ENCODE measurements at places on chromosomes 5 and 9.
A peak's percentile ranks its signal among the peaks of the same experiment; 100 is the strongest.

GRCh38 chr9:20693068-20693467 lies 9.0 kb downstream of the FOCAD start:
- DNase-seq = no peak

DNA sequence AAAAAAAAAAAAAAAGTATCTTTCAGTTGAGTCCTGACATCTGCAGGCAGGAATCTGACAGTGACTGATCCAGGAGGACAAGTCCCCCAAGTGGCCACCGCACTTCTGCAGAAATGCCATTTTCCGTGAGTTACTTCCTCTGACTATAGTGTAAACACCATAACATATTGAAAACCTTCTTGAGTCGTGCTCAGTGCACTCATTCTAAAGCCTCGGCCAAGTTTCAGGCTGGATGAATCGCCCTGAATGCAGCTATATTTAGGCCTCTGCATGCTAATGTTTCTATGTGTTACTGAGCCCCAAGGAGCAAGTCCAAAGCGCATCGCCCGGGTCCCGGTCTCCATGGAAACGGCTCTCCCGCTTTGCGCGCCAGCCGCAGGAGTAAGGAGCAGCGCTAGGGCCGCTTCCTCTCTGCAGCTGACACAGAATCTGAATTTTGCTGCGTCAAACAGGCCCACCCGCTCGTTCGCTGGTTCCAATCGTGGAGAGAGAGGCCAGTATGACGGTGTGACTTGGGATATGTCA lies 335.4 kb downstream of the MSX2 start:
- DNase-seq = peak; percentile 77

- DNase-seq = no peak
Measured at GRCh38 chr5:179734536-179735164, 2.0 kb downstream of the MAML1 start.

- no peak for DNase-seq
Measured at GRCh38 chr5:11251247-11251646, 490.2 kb upstream of the DAP start.

GRCh38 chr9:69079186-69079585 lies 43.6 kb downstream of the FXN start:
- no peak for DNase-seq

DNA sequence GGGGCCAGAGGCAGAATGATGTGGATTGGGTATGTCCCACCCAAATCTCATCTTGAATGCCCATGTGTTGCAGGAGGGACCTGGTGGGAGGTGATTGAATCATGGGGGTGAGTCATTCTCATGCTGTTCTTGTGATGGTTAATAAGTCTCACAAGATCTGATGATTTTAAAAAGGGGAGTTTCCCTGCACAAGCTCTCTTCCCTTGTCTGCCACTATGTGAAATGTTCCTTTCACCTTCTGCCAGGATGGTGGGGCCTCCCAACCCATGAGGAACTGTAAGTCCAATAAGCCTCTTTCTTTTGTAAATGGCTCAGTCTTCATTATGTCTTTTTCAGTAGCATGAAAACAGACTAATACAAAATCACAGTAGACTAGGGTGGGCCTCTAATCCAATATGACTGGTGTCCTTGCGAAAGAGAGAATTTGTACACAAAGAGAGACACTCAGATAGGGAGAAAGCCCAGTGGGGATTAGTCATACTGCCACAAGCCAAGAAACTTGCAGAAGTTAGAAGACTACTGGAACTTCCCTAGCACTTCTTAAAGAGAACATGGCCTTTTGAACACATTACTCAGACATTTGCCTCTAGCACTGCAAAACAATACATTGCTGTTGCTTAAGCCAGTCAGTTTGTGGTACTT lies 68.4 kb downstream of the ANXA1 start:
- DNase-seq = no peak

GRCh38 chr9:124720429-124721108 lies 50.5 kb downstream of the NR6A1 start:
- DNase-seq = no peak

DNA sequence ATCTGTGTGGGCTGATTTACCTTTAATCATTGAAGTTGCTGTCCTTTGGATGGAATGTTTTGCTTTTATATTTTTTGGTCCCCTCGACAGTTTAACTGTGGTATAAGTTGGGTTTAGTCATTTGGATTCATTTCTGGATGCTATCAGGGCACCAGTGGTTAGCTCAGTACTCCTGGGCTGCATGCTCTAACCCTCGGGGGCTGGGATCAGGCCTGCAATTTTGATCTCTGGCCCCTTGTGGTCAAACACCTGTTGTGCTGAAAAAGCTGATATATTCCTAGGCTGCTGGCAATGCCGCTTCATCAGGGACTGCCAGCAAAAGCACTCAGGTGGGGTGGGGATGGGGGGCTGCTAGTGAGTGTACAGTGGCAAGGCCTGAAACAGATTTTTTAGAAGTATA lies 440.4 kb upstream of the RIOK2 start:
- no peak for DNase-seq

- no peak for DNase-seq
Measured at GRCh38 chr5:42621242-42621641, 135.4 kb upstream of the CCDC152 start.

DNA sequence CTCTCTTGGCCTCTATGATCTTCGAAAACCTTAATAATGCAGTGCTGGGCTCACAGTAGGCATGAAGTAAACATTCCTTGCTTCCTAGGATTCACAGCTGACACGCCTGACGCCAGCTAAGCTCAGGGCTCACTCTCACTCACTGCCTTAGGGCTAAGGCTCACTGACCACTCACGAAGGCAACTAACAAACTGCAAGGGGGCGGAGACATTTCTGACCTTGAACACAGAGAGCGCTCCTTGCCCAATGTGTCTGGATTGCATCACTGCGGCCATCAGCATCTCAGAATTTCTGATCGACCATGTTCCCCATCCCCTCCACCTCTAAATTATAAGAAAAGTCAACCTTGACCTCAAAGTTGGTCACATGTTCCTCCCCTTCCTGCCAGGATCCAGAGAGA lies 372.6 kb downstream of the EBF1 start:
- no peak for DNase-seq

- DNase-seq = peak; percentile 36
Measured at GRCh38 chr9:130661451-130662098, 2.8 kb upstream of the PRDM12 start.

DNA sequence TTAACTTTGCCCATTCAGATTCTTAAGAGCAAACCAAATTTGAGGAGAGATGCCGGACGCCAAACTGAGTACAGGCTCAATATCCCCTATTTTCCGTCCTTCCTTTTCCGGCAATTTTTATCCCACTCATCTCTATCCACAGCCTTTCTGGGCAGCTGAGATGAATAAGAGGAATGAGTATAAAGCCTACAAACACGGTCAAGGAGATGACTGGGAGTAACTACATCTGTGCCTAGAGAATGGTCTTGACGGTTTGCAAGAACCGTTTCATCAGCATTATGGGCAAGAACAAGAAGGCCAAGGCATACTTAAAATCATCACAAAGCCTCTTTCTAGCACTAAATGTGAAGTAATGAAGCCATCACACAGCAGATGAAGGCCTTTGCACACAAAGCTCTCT lies 227.3 kb downstream of the DCP2 start:
- no peak for DNase-seq

- DNase-seq = no peak
Measured at GRCh38 chr9:7554699-7555098, 244.9 kb downstream of the DMAC1 start.

DNA sequence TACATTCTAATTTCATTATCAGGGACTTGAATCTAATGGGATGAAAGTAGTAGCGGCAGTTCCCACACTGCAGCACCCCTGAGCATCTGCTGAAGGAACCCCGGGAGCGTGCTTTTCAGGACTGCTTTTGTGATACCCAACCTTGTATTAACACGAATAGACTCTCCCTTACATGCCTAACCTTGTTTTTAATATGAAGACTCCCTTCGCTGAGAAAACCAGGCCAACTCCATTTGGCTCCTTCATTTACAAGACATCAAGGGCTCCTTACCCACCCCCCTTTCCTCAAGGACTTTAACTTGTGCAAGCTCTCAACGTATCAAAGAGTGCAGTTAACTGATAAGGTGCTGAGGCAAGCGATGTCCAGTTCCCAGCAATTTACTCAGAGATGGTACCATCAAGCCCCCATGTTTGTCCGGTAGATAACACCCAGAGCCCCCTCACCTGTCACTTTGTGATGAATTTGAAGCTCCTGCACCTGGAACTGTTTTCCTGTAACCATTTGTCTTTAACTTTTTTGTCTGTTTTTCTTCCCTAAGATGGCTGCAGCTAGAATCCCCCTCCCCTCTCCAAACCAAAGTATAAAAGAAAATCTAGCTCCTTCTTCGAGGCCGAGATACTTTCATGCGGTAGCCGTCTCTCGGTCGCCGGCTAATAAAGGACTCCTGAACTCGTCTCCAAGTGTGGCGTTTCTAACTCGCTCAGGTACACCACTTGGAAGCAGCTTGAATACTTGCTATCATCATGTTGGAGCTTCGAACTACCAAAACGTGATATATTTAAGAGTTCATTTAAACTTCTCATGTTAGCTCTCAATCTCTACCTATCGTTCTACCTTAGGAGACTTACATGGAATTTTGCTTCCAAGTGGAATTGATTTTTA lies 10.7 kb downstream of the HNRNPH1 start:
- DNase-seq = no peak

- no peak for DNase-seq
Measured at GRCh38 chr5:160950311-160950710, 98.3 kb upstream of the ATP10B start.

- no peak for DNase-seq
Measured at GRCh38 chr5:146645342-146645741, 129.4 kb upstream of the GPR151 start.

DNA sequence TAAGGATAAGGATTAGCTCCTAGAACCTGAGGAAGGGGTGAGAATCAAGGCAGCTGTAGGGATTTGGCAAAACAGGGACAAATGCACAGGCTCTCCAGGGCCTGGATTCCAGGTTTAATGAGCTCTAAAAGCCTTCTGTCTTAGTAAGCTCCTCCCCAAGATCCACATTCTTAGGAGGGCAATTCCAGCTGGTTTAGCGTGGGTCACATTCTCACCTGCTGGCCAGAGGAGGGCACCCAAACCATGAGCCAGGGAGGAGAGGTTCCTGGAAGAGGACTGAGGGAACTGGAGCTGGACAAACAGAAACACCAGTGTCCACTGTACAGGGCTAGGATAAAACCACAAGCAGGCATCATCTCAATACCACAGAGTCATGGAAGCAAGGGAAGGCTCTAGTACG lies 480.0 kb downstream of the CCDC171 start:
- no peak for DNase-seq

DNA sequence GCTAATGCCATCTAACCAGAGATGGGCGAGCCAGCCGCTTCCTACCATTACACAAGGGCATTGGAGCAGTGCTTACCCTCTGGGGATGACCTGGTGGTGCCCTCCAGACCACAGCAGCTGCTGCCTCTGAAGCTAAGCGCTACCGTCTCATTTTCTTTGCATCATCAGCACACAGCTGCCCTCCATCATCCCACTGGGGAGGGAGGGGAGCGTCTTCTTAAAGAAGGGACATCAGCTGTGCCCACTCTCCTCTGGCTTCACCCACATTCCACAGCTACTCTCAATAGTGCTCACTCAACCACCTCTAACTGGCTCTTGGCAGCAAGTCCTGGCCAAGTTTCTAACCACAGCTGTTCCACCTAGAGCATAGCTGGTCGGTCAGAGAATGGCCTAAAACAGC lies 503.4 kb downstream of the NFIB start:
- DNase-seq = no peak
